ENCODE measurements at places on chromosomes 6 and 20.

DNA sequence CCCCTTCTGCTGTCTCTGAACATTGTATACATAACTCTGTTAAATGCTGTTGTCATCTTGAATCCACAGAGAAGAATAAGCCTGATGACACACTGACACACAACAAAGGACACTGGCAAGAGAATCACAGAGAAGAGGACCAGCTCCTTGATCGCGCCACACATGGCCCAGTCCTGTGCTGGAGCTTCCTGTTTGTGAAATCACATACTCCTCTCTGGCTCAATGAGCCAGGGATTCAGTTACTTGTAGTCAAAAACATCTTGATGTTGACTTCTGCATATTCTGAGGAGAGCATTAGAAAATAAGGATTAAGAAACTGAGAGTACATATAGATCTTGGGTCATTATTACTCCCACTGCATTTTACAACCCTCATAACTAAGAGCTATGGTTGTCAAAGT is 100.1 kb downstream of the EPB41L2 start:
- no peak for DNase-seq

DNA sequence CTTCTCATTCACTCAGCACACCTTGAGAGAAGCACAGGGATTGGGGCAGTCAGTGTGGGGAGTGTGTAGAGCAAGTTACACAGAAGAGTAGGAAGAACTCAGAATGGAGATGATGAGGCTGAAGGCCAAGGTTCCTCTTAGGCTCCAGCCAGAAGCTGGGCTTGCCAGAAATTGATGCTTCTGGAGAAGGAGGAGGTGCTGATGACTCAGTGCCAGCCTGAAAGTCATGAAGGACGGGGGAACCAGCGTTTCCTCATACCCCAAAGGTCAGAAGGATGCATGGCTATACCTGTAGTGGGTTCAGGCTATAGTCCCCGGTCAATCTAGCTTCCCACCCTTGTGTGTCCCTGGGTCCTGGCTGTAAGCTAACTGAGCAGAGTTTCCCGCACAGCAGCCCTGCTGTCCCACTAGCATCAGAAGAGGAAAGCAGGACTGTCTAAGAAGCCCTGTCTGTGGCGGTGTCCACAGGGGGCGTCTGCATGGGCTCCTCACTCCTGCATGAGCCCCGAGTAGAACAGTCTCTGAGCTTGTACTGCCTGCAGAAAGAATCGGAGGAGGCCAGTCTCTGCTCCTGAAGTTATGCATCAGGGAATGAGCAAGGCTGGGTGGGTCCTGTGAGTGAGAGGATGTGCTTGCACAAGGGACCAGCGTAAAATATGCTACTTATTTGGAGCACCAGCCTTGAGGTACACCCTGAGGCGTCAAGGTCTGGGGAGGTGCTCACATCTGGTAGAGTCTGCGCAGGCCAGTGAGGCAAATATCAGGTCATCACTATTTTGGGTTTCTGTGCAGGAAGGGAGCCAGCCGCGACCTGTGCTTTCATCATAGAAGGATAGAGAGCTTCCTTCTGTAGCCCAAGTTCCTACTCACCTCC is 148.5 kb downstream of the MRPL14 start:
- peak; percentile 20 for DNase-seq

DNA sequence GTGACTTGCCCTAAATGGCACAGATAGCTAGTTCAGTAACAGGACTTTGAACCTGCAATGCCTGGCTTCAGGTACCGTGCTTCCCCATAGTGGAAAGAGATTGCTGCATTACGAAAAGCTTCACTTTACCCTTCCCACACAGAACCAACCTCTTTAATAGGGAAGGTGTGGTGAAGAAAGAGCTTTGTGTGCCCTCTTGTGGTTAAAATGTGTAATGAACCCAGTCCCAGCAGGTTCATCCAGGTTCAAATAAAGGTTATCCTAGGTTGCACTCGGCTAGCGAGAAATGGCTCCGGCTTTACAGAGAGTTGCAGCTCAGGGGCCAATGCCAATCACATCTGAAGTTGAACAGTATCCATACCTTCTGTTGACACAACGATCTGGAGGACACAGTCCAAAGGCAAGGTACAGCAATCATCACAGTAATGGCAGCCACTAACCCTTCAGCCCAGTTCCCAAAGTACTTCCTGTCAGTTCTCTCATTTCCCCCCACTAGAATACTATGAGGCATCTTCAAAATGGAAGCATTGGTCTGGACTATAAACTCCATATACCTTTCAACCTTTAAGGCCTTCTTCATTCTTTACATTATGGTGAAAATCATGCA is 3.0 kb downstream of the DEFB115 start:
- no peak for DNase-seq

DNA sequence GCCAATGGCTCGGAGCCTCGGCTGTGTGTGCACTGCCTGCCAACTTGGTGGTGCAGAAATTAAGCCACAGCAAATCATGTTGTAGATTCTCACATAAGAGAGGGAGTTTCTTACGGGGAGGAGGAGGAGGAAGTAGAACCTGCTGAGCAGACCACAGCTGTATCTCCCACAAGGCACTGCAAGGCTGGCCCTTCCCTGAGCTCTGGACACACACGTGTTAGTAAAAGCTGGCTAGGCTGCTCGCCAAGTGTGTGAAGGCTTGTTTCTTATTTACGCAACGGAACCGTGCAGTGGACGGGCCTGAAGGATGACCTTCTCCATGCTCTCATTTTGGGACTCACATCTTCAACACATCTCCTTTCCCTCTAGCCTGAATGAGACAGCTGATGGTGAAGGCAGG is 15.7 kb upstream of the QKI start:
- no peak for DNase-seq

DNA sequence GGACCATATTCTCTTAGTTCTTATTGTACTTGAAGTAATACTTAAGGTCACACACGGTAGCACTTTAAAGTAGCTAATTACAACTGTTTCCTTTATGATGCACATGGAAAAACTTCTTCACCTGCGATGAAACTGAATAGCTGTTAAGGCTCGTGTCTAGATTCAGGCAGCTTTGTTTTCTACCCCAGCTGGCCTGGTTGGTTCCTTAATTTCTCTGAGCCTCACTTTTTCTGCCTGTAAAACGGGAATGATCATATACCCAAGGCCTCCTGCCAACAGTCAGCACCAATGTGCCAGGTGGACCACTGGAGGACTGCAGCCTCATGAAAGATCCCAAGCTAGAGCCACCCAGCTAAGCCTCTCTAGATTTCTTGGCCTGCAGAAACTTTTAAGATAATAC is 35.0 kb downstream of the EDN3 start:
- no peak for DNase-seq

DNA sequence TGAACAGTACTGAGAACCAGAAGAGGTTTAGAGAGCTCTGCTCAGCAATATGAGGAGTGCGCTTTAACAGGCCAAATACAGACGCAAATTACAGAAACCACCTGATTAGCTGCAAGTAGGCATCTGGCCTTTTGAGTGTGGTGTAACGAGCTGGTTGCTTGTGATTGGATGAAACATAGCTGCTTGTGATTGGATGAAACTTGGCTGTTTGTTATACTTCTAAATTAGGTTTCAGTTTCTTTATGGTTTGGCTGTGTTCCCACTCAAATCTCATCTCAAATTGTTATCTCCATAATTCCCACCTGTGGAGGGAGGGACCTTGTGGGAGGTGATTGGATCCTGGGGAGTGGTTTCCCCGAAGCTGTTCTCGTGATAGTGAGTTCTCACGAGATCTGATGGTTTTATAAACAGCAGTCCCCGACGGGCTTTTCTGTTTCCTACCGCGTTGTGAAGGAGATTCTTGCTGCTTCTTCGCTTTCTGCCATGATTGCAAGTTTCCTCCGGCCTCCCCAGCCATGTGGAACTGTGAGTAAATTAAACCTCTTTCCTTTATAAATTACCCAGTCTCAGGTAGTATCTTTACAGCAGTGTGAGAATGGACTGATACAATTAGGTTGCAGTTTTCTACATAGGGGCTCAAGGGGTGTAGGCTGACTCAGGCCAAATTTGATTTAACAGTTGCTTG is 655.9 kb upstream of the MAN1A1 start:
- DNase-seq: no peak

DNA sequence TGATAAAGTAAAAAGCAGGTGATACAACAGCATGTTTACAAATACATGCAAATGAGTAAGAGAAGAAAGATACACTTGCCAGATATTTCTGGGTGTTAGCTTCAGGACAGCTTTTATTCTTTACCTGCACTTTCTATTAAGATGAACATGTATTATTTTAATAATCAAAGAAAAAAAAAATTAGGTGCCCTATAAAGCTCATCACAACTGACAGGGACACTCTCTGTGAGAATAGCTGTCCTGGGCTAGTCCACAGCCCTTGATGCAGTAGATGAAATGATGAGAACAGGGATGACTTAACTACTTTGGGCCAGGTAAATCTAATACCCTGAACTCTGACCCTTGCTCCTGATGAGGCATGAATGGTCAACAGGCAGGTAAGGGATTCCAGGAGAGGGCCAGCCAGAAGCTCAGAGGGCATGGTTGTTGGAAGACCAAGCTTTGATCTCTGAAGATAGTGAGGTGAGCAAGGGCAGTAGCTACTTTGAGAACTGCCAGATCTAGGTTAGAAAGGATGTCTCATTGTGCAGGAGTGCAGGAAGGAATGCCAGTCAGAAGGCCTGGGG is 15.6 kb downstream of the NSFL1C start:
- DNase-seq: no peak

Data from GM04504 (cell line).